Natural killer cell (primary cell): ENCODE measurements at places on chromosomes 16 and 17. TPM values are rescaled to one million over a fixed set of nuclear protein-coding genes. Genes with fewer than 3 reads are reported as not detected.

DNA sequence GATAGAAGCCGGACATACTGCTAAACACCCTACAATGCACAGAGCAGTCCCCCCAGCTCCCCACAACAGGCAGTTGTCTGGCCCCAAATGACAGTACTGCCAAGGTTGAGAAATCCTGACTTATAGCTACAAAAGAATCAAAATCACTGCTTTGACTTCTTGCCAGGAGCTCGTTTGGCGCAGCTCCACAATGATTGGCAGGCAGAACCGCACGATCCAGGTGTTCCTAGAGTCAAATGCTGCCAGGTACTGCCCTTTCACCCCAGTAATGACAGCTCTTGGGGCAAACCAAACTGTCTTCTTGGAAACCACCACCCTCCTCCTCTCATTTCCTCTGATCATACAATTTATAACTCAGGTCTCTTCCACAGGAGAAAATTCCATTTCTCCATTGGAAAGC is 2.2 kb upstream of the TMC5 start:
- DNase-seq: no peak

GRCh38 chr16:27334838-27335237 is 21.1 kb downstream of the IL4R start:
- no peak for DNase-seq

- DNase-seq: peak; percentile 88
Observed at GRCh38 chr16:65745-66144, 6.7 kb downstream of the RHBDF1 start.

DNA sequence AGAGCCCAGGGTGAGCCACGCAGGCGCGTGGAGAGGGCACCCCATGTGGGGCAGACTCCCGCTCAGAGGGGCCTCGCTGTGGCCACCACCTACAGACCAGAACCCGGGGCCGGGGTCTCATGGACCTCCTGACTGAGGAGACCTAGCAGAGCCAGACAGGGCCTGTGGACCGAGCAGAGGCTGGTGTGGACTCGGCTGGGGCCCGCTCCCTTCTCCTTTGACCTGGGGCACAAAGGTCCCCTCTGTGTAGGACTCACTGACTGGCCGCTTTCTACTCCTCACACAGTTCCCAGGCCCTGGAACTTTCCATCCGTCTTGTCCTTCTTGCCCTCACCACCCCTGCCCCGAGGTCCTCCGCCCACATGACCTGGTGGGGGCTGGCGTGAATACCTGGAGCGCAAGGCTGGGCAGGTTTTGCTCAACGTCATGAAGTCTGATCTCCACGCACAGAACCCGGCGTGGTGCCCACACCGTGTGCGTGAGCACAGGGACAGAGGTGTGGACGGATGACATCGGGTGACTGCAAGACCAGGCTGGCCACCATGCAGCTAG is 44.7 kb upstream of the ACSF3 start:
- no peak for DNase-seq

DNA sequence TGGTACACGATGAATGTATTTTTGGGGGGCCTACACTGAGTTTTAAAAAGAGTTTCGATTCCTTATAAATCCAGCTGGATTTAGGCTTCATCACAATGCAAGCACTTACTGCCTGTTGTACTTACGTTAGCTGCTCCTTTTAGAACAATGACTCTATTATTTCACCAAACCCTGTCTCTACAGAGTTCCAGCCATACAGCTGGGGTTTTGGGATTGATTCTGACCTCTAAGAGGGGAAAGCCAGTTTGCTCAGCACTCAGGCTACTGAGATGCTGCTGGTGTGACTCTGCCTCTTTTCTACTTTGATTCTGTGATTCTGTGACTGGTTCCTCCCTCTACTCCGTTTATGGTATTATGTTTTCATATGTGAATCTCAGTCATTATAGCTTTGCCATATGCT is 329.7 kb downstream of the ABCC12 start:
- no peak for DNase-seq

DNA sequence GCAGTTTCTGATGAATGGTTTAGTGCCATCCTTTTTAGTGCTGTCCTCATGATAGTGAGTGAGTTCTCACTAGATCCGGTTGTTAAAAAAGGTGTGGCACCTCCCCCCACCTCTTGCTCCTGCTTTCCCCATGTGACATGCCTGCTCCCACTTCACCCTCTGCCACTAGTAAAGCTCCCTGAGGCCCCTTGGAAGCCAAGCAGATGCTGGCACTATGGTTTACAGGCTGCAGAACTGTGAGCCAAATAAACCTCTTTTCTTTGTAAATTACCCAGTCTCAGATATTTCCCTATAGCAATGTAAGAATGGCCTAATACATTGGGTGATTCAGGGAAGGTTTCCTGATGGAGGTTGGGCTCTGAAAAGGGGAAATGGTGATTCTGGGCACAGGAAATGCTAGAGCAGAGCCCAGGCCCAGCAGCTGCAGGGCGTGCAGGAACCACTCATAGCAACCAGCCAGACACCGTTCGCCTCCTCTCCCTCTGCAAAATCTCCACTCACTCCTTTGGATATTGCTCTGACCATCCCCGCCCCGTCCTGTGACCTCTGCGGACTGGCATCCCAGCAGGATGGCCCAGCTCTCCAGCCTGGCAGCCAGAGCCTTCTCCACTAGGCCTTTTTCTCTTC is 2.6 kb upstream of the ADORA2B start:
- DNase-seq: no peak

DNA sequence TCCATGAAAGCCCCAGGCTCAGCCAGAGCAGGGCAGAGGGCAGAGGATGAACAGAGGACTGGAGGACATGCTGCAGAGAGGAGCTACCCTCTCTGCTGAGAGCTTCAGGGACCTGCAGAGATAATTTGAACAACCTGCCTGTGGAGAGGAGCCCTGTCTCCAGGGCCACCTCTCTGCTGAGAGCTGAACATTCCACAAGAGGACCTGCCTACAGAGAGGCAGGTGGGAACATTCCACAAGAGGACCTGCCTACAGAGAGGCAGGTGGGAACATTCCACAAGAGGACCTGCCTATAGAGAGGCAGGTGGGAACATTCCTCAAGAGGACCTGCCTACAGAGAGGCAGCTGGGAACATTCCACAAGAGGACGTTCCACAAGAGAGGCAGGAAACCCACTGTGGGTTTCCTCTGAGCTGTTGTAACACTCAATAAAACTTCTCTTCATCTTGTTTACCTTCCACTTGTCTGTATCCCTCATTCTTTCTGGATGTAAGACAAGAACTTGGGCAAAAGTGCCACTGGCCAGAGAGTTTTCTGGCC is 551.9 kb upstream of the CA10 start:
- no peak for DNase-seq

DNA sequence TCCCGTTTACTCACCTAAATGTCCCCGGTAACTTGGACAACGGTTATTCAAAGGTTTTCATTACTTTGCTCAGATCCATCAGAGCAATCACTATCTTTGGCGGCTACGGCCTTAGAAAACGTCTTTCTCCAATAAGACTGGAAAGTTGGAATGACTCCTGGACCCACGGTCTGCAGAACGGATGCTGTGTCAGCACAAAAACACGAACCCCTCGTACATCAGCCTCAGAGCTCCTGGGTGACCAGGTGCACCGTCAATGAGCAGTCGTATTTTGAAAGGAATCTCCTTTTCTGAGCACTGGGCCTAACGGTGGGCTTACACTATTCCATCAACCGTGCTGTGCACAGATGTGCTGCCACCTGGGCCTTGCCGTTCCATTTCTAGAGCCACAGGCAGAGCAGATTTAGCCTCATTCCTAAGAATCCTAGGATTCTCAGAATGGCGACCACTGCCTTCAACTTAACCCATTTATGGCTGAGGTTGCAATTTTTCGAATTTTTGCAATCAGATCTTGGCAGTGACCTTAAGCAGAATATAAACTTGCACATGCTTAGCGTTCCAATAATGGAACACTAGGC is 110.8 kb upstream of the ZNF750 start:
- no peak for DNase-seq

GRCh38 chr16:67562918-67563707 is 787 bp downstream of the CTCF start:
- peak; percentile 82 for DNase-seq

The ZNF624 gene
- 7.2 TPM for total RNA-seq

The CACNG1 gene
- not detected for total RNA-seq

The SMIM36 gene
- total RNA-seq: not detected
